ENCODE measurements at places on chromosomes 4 and X.
A peak's percentile ranks its signal among the peaks of the same experiment; 100 is the strongest.

DNA sequence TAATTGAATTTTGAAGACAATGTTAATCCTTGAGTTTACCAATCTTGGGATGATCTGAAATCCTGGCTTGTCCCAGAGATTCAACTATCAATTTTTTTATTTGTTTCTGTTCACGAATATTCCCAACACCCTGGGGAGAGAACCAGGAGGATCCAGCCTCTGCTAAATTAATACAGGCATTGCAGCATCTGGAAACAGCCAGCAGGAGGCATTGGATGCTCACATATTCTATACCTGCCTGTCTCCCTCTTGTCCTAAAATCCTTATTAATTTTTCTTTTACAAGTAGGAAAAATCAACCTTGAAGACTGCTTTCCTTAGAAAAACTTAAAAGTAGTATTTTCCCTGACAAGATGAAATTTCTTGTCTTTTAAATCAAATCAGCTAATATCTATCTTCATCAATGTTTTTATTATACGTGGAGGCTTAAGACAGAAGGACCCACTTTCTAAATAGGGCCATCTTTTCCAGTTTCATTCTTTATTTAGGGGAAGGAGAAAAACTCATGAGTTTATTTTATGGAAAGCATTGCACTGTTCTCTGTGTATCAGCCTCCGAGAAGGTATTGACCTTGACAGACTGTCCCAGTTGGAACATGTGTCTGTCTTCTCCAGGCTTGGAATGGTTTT, 102.4 kb downstream of the CLNK start:
- DNase-seq = peak; percentile 58

DNA sequence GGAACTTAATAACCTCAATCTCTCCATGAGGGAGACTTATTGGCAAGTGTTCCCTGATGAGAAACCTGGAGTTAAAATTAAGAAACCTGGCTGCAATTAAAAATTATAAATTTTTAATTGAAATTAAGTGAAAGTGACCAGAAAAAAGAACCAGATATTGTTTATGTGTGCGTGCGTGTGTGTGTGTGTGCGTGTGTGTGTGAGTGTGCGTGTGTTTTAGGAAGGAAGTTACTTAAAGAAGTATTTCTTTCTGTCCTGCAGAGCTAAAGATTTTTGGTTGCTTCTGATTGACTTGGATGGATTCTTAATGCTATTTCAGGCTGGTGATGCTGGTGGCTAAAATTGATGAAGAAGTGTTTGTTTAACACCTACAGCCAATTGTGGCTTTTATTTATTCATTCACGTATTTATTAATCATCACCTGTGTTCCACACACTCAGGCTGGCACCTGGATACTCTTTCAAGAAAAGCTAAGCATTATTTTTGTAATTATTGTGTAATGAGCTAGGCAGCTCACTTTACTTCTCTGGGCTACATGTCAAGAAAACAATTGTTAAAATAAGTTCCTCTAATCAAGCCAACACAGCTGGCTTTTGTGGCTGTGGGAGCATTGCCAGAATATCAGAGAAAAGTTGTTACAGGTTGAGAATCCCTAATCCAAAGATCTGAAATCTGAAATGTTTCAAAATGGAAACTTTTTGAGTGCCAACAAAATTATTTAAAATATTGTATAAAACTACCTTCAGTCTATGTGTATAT, 68.5 kb downstream of the CEP44 start:
- no peak for DNase-seq

DNA sequence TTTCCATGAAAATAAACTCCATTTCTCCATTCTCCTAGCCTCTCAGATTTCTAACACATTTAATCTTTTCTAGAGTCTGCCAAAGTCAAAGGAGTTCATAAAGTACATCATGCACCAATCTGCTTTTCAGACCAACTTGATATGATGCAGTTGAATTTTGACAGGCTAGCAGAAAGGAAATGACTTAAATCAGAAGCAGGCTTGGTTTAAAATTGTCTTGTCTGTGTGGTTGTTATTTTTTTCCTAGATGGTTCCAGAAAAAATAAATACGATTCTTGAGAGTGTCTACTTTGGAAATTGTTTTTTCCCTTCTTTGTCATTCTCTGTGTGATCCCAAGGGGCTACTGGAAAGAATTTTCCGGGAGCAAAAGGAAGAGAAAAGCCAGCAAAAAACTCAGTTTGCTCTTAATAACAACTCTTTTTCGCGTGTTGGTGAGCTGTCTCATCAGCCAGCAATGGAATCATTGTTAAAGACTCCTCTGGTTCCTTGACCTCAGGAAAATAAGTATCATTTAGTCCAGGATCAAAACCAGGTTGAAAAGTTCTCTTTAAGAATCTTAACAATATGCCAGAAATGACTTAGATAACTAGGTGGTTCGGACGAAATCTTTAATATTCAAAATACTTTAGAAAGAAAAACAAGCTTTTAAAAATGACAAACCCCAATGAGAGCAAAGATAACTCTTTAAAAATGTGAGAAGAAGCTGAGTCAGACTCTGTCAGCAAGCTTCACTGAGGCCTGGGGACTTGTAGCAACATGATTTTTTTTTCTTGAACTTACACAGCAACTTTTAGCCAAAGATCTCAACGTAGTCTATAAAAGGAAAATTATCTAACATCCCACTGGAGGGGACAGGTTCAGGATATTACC, 49.7 kb upstream of the GAB1 start:
- no peak for DNase-seq

DNA sequence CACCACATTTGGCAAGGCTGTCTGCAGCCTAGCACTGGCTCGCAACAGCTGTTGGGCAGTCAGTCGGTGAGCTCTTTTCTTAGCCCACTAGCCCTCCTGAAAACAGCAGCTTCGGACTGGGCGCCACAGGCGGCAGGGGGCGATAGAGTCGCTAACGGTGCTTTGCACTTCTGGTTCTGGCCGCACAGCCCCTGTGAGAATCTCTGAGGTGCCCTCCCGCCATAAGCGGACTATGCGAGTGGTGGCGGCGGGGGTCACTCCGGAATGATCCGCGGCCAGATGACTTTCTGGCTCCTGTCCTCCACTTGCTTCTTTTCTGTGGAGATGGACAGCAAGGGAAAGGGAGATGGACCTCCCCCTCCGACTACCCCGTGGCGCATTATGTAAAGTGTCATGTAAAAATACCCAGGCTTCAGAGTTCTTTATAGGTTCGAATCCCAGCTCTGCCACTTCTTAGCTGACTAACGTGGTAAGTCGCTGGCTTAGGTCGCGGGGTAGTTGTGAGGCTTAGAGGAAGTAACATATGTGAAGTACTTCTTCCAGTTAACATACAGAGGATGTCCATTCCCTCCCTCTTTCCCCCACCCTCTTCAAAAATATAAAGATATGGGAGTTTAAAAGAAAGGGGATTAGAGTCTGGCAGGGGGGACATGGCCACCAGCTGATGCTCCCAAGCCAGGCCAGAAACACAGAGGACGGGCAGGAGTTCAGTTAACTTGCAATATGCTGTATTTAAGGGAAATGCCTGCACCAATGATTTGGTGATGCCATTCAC, 11.0 kb downstream of the ARHGAP36 start:
- DNase-seq = peak; percentile 0

GRCh38 chrX:103726477-103726876, 15.8 kb downstream of the TMEM31 start:
- DNase-seq = no peak

GRCh38 chr4:88441696-88442095, 15.2 kb upstream of the HERC5 start:
- DNase-seq = no peak

- DNase-seq = no peak
Observed at GRCh38 chrX:9503261-9503660, 38.4 kb downstream of the TBL1X start.

DNA sequence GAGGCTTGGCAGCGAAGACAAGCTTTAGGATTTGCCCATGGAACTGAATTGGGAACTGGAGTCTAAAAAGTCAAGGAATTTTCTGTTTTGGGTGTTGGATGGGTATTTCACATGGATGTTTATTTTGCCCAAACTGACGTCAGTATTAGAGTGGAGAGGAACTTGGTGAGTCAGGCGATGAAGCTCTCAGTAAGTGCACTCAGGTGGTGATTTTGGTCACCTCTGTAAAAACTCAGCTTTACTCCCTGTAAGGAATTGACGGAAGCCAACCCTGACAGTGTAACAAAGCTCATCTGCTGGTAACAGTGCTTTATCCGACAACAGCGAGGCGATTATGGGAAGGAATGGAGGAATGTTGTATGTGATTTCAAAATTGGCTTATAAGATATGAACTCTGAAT, 77.0 kb upstream of the PGRMC2 start:
- DNase-seq = no peak

DNA sequence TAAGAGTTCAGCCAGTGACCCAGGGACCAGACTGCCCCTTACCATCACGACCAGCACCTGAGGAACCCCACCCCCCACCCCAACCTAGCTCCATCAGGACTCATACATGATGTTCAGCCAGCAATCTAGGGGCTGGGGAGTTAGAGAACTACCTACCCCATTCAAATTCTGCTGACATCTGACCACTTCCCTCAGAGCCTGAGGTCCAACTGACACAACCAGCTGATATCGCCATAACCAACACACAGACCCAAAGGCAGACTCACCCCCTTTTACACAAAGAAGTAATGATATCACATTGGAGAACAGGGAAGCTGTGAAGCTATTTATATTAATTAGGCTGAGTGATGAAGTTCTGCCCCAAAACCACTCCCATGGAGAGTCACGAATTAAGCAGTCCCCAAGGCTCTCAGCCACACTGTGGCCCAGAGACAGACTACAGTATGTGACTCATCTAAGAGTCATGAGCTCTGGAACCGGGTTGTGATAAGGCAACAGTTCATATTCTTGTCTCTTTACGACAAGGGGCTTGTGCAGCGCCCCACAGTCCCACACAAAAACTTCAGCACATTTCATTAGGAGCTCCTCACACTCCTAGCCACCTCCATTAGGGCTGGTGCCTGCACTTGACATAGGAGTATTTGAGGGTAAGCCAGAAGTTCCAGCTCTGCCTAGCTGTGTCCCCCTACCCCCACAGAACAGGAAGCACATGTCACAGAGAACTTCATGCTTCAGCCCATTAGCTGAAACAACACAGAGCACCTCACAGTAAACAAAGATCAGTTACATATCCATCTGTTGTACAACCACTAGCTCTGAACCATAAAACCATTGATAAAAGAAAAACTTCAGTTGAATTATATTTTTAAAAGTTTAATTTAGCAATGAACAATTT, 184.7 kb upstream of the ZCCHC13 start:
- DNase-seq = no peak

- DNase-seq = no peak
Observed at GRCh38 chrX:70437921-70438665, 6.5 kb upstream of the DLG3 start.

GRCh38 chr4:182842104-182842600, 75.0 kb downstream of the DCTD start:
- no peak for DNase-seq

DNA sequence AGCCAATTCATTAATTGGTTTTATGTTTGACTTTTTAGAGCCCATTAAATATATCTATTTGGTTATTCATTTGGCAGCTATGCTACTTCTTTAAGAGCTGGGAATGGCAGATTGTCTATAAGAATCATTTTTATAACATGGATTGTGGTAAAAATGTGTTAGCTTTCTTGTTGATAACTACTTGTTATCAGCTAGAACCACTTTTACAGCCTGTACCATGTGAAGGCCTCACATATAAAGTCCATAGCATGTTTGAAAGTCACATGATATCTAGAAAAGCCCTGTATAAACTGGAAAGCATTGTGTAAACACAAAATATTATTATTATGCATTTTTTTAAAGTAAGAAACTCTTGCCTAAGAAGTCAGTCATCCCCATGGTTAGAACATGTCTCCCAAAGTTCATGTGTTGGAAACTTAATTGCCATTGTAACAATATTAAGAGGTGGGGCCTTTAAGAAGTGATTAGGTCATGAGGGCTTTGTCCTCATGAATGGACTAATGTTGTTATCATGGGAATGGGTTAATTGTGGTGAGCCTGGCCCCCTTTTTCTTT, 110.9 kb upstream of the BMP2K start:
- DNase-seq = no peak

DNA sequence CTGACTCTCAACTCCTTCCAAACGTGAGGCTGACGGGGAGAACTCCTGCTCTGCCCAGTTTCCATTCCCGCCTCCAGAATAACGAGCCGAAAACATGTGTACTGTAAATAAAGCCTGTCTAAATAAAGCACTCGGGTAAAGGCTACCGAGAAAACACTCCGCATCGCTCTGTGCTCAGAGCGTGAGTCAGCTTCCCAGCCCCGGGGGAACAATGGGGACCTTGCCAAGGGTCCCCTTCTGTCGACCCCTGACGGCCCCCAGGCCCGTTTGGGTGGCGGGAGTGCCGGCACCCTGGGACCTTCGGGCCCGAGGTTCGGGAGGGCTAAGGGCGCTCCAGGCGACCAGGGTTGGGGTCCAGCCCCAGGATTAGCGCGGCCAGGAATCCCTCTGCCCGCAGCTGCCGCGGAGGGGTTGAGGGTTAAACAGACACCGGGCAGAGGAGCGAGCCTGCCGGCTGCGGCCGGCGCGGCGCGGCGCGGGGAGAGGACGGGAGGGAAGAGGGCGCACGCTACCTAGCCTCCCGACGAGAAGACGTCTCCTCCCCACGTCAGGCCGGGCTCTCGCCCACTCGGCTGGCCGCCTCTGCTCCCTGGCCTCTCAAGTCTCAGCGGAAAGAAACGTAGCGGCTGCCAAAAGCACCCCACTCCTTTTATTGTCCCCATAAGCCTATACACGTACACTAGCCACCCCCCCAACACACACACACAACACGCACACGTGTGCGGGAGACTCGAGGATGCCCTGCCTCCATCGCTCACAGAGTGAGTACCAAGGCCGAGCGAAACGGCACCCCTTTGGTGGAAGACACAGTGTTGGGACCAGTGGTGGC, 85.5 kb downstream of the BCOR start:
- DNase-seq = no peak

DNA sequence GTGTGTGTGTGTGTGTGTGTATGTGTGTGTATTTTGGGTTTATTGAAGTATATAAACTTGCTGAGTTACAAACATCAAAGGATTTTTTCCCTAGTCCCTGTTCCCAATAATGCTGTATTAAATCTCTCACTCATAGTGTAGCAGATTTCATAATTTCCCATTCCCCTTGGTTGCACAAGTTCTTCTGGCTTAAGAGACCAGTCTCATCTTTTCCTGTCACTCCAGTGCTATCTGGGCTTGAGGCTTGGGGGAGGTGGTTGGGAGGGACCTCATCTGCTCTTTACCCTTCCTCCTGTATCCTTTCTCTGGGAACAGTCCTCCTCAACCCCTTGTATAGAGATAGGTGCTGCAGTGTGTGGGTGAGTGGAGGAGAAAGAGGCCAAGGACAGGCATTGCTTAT, 285.4 kb upstream of the BOD1L1 start:
- DNase-seq = no peak

DNA sequence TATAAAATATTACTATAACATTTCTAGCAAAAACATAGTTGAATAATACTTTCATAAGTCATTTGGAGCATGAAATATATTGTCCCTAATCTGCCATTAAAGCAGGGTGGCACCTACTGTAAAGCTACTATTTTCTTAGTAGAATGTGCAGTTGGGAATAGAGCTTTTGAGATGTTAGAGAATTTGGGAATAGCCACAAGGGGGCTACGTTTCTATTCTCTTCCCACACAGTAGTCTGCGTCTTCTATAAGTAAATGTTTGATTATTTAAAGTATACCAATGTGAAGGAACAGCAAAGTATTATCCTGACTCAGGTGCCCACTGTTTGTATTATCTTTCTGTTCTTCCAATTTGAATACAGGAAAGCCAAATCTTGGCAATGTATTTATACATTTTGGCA, 323.2 kb upstream of the GIMD1 start:
- no peak for DNase-seq

- peak; percentile 51 for DNase-seq
Observed at GRCh38 chr4:16001484-16001858, 38.5 kb upstream of the FGFBP2 start.
